ENCODE measurements at places on chromosomes 4 and X.

DNA sequence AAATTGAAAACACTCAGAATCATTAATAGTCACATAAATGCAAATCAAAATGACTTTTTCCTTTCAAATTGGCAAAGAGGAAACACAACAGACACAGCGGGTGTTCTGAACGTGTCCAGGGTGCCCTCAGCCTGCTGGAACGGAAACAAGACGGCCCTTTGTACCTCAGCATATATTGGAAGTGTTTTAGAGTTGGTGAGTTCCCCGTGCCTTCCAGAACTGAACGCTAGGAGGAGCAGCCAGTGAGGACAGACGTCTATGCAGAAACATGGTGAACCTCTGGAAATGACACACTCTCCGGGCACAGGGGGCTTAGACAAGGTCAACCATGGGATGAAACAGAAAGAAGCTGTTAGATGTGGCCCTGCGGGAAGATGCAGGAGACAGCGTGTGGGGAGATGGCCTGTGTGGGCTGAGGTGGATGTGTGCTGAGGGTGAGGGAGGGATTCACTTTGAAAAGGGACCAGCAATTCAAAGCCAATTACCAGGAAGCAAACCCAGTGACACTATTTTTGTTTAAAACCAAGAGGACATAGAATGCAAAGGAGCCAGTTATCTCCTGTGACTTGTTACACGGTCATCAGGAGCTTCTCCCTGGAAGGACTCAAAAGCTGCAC, 40.4 kb downstream of the RNF212 start:
- peak; percentile 60 for DNase-seq

- DNase-seq = no peak
Observed at GRCh38 chr4:151426513-151426912, 17.5 kb downstream of the FHIP1A start.

DNA sequence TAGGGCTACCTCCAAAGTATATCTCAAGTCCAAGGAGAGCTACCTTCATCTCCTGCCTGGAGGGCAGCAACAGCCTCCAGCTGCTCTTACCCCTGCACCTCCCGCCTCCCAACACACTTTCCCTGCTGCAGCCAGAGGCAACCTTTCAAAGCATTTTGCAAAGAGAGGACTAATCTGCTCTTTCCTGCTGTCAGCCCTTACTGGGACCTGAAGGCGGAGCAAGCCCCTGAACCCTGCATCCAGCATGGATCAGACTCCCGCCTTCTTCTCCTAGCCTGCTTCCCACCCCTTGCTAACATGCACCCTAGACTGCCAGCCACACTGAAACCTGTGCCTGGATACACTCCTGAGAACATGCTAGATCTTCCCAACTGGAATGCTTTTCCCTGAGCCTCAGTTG, 37.7 kb upstream of the VMA21 start:
- DNase-seq = no peak

- peak; percentile 68 for DNase-seq
Observed at GRCh38 chr4:87093443-87094123, 126.8 kb downstream of the KLHL8 start.

DNA sequence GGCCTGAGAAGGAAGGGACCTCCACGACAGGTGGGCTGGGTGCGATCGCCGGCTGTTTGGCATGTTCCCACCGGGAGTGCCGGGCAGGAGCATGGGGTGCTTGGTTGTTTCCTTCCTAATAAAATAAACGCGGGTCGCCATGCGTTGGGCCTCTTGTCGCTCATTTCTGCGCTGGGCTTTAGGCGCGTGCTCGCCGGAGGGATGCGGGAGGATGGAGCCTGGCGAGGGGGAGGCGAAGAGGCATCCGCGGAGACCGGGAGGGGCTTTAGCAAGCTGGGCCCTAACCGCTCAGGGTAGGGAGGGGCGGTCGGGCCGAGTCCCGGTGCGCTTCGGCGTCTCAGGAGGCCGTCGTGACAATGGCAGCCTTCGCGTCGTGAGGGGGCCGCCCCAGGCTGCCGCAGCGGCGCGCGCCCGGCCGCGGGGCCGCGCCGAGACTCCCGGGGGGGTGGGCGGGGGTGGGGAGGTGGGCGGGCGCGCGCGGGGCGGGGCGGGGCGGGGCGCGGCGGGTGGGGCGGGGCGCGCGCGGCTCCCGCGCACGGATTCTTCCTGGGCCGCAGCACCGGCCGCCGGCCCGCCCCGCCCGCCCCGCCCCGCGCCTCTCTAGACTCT, 476 bp upstream of the GDI1 start:
- no peak for DNase-seq

DNA sequence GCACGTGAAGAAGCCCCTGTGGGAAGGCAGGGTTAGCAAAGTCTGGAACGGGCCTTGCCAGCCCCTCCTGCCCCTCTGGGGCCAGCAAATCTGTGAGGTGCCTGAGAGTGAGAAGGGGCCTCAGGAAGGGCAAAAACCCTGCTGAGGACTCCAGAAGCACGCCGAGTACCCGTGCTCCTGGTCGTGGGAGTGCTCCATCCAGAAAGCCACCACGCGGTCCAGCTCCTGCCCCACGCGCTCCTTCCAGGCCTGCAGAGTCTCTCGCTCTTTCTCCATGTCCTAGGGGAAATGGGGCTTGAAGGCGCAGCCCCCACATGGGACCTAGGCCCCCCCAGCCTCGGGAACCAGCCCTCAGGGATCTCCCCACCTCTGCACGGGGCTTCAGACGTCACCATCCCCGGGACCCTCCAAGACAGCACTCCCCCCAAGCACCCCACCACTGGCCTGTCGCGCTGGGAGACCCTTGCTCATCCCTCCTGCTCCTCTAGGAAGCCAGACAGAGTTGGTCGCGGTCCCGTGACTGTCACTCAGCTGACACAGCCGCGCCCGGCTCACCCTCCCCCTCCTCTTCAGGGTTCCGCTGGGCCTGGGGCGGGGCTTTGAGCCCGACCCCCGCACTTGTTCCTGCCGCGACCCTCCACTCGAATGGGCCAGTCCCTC, at the start of gene RENBP:
Gene RENBP (minus strand): TSS at position 504 of the 660 bp plus-strand sequence. CDS start 33 bp downstream, at position 471.
- DNase-seq = no peak

DNA sequence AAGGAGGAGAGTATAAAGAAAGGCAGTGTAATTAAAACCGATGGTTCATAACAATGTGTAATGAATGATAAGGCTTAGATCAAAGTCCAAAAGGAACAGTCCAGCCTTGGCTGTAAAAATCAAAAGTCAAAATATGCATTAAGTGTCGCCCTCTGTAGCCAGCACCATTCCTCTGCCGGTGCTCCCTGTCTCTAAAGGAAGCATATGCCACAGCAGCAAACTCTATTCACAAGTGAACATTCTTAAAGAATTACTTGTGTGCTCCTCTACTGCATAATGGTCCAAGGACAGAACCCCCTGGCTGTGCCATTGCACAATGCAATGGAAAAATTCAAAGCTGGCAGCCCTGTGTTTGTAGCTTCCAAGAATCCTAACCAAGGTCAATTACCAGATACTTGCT, 16.3 kb upstream of the MBNL3 start:
- DNase-seq = no peak

- no peak for DNase-seq
Observed at GRCh38 chr4:143404555-143404954, 67.9 kb downstream of the GAB1 start.

GRCh38 chr4:20046179-20046578, 205.5 kb upstream of the SLIT2 start:
- DNase-seq = no peak

- peak; percentile 5 for DNase-seq
Observed at GRCh38 chr4:84319124-84319523, 180.0 kb downstream of the NKX6-1 start.

DNA sequence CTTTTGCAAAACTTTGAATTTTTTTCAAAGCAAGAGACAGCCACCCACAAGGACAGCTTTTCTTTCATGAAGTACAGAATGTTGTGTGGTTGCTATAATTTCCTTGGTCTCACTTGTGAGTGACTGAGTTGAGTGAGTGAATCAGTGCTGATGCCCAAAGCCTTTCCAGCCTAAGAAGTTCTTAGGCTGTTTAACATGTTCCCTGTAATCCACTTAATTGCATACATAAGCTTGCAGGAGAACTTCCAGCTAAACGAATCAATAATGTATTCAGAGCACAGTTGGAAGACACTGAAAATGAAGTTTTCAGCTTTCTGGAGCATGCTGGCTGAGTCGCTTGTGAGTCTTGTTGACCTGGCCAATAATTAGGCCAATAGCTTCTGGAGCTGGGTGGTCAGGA, 42.0 kb upstream of the GK2 start:
- DNase-seq = no peak

GRCh38 chr4:181877329-181877848, 365.8 kb upstream of the TENM3 start:
- DNase-seq = peak; percentile 33

GRCh38 chr4:8593264-8594096, 915 bp downstream of the CPZ start:
- no peak for DNase-seq

GRCh38 chrX:54817220-54817820, 9.8 kb downstream of the MAGED2 start:
- peak; percentile 5 for DNase-seq

DNA sequence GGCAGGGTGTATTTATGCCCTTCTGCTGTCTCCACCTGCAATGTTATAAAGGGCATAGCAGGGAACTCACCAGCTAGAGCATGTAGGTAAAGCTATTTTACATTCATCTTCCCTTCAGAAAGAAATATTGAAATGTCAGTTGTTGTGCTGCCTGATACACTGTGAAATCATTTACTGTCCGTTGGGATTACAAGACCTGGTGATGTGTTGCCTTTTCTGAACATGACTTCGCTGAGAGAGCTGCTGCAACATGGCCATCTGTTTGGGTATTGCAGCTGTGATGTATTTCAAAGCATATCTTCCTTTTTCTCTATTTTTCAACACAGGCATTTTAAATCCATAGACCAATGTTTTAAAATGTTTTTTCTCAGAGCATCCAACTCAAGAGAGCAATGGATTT, 644.1 kb upstream of the GNPDA2 start:
- DNase-seq = no peak

GRCh38 chr4:109408711-109409110, 24.9 kb upstream of the SEC24B start:
- DNase-seq = no peak

Data from myocyte (in vitro differentiated cells).